ENCODE measurements at places on chromosomes 6 and 20. TPM values are rescaled to one million over a fixed set of nuclear protein-coding genes. Genes with fewer than 3 reads are reported as not detected.
A peak's percentile ranks its signal among the peaks of the same experiment; 100 is the strongest.

- no peak for DNase-seq
Observed at GRCh38 chr6:161503570-161503969, 229.7 kb upstream of the AGPAT4 start.

DNA sequence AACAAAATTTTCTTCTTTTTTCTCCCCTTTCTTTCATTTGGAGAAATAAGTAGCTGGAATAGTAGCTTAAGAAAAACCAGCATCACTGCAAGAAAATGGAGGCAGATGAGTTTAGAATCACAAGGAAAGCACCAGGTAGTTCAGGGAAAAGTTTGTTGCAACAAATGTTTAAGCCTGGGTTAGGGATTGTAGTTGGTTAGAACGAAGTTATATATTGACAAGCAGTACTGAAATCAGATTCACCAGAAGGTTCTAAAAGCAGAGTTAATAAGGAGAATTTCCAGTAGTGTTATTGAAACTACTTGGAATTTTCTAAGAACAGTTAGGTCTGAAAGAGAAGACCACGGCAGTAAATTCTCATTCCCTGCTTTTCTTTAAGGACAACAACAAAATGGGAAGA is 70.2 kb downstream of the BMP2 start:
- no peak for DNase-seq

DNA sequence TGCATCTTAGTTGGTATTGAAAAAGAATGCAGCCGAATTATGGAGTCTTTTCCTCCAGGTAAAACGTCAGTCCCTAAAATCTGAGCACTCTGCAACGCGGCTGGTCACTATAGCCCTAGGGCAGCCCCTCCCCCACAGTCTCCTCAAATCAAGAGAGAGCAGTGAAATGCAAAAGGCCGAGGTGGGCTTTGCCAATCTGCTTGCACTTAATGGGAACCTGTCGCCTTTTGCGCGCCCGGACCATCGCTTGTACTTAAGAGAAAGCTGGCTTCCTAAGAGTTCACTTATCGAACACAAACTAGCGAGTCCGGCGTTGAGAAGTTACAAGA is 447 bp downstream of the MCM3 start:
- DNase-seq = peak; percentile 7

The GMPR gene
- 0.56 TPM for polyA plus RNA-seq

All from foreskin keratinocyte (primary cell).